ENCODE measurements at places on chromosomes 4 and X.

DNA sequence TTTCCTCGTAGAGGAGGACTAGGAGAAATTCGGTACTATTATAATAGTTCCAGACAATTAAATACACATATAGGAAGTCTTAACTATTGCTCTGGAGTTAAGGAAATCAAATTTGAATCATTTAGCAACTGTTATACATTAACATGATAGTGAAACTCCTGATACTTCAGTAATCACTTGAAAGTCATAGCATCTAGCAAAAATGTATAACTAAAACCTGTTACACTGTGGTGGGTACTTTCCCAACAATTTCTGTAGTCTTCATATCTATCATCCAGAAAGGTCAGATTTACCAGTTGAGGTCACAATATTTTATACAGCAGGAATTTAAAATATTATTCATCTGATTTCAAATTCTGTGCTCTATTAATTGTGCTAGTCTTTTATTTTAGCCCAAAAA lies 669.6 kb upstream of the PCDH10 start:
- no peak for DNase-seq

GRCh38 chr4:185004562-185005218 lies 13.6 kb upstream of the HELT start:
- no peak for DNase-seq

- no peak for DNase-seq
These were observed 19.0 kb upstream of the SUPT20HL2 start for GRCh38 chrX:24332878-24333277.

- no peak for DNase-seq
These were observed 4.6 kb downstream of the SLC38A5 start for GRCh38 chrX:48465336-48465933.

DNA sequence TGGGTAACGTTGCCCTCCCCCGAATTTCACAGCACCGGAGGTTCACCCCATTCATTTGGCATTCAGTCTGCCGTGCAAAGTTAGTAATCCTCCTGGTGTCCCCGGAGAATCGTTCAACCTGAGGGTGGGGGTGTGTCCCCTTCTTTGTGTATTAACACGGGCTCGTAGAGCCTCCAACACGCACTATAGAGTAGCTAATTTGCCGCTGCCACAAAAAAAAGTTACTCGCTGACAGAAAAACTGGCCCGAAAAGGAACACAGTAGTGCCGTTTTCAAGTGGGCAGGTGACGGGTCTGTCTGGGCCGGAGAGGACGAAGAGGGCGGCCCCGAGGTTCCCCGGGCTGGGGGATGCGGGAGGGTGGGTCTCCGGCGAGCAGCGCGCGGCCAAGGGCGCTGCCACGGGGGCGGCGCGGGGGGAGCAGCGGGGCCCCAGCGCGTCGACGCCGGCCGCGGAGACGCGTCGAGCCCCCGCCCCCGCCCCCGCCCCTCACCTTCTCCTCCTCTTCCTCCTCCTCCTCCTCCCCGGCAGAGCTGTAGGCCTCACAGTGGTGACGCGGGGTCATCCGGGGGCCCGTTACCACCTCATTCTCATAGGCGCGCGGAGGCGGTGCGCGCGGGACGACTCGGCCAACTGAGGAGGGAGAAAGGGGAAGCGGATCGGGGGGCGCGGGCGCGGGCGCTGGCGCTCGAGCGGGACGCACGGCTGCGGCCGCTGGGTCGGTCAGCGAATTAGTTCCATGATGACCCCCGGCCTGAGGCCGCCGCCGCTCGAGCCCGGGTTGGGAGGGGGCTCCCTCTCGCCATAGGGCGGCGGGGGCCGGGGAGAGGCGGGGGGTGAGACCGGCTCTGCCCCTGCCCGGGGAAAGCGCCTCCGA lies 571 bp downstream of the CCNI start:
- DNase-seq = no peak

DNA sequence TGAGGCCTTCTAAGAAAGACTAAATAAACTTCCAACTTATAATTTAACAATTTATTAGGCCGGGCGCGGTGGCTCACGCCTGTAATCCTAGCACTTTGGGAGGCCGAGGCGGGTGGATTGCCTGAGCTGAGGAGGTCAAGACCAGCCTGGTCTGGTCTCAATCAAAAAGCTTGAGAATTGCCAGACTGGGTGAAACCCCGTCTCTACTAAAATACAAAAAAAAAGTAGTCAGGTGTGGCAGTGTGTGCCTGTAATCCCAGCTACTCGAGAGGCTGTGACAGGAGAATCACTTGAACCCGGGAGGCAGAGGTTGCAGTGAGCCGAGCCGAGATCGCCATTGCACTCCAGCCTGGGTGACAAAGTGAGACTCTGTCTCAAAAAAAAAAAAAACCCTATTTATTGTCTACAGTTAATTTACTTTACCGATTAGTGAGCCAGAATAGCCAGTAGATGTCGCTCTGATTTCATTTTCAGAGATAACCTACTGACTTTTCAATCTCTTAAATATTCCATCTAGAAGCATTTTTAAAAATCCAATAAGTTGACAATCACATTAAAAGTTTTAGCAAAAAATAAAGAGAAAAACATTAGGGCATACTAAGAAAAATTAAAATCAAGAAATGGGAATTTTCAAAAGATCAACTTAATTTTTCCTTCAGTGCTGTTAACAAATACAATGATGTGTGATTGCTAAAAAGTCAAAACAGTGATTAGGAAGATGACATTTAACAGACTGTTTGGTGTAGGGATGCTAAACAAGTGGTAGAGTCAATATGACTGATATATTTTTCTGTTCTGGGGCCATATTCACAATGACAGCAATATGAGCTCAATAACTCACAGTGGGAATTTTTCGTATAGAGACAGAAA lies 4.3 kb upstream of the SHROOM3 start:
- DNase-seq = no peak

- no peak for DNase-seq
These were observed 270.6 kb downstream of the BANK1 start for GRCh38 chr4:102061133-102061532.

GRCh38 chrX:109487640-109488039 lies 5.8 kb upstream of the GUCY2F start:
- no peak for DNase-seq

GRCh38 chrX:46737462-46737861 lies 21.5 kb downstream of the SLC9A7 start:
- no peak for DNase-seq

- DNase-seq = no peak
These were observed 890 bp upstream of the FREM3 start for GRCh38 chr4:143701365-143701764.

- DNase-seq = no peak
These were observed 14.4 kb upstream of the CXCL8 start for GRCh38 chr4:73725985-73726384.

DNA sequence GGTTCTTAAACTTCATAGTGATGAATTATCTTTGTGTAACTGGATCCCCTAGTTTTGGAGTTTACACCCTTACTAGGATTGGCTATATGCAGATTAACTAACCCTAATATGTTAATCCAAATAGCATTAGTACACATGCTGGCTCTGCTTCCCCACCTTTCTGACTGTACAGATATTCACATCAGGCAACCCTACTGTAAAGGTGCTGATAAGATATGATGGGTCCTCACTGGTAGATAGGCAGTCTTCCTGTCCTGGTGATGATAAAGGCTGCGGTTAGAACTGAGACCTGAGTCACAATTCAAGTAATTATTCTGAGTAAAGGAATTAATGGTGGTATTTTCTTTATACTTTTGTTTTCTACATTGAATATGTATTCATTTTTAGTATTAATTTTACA lies 118.6 kb downstream of the COL4A5 start:
- DNase-seq = no peak

- no peak for DNase-seq
These were observed 9.4 kb upstream of the RHOH start for GRCh38 chr4:40187386-40187906.

GRCh38 chr4:104615496-104615895 lies 120.8 kb upstream of the CXXC4 start:
- DNase-seq = no peak

DNA sequence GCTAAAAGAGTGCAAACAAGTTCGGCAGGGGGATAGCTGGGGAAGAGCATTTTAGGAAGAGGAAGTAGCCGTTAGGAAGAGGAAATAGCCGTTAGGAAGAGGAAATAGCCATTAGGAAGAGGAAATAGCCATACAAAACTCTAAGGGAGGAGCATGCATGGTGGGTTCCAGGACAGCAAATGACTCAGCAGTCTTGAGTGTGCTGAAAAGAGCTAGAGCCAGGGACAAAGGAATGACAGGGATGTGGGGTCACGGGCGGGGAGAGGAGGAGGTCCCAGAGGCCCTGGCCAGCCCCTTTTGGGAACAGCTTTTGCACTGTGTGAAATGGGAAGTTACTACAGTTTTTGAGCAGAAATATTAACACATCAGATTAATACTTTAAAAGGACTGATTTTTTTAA lies 882.6 kb downstream of the TRIML1 start:
- DNase-seq = no peak

GRCh38 chrX:40278340-40279090 lies 180.8 kb upstream of the BCOR start:
- no peak for DNase-seq

- no peak for DNase-seq
These were observed 1778.2 kb upstream of the PCDH10 start for GRCh38 chr4:131370846-131371245.

DNA sequence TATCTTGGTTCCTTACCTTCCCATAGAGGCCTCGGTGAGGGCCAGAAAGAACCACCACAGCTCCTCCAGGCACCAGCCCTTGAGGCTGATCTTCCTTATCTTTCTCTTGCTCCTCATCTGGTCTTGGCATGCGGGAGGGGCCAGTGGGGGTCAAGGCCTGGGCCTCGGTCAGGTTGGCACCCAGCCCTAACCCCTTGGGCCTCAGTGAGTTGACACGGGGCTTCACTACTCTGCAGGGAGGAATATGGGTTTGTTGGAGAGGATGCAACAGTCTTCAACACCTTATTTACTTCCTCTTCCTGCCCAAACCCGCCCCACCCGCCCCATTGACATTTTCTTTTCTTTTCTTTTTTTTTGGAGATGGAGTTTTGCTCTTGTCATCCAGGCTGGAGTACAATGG lies 6.0 kb downstream of the GPKOW start:
- DNase-seq = no peak

DNA sequence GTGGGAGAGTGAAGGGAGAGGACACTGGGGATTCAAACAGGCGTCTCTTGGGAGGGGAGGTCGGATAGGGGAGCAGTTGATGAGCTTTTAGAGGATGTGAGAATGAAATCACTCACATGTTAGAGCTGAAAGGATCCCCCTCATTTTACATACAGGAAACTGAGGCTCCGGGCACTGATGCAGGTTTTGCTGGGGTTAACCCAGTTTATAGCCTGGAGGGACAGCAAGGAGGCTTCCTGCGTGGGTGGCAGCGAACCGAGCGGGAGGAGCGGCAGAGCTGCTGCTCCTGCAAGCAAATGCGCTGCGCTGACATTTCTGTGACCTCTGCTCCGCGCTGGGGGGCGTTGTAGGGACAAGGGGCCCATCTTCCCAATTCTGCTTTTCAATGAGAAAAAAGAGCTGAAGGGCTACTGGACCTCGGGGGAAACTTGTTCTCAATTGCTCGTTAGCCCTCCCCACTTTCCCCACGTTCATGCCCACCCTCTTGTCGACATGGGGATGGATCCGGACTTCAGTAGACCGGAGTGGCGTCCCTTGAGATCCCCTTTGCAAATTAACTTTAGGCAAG lies 1.2 kb upstream of the NEUROG2 start:
- DNase-seq = no peak

DNA sequence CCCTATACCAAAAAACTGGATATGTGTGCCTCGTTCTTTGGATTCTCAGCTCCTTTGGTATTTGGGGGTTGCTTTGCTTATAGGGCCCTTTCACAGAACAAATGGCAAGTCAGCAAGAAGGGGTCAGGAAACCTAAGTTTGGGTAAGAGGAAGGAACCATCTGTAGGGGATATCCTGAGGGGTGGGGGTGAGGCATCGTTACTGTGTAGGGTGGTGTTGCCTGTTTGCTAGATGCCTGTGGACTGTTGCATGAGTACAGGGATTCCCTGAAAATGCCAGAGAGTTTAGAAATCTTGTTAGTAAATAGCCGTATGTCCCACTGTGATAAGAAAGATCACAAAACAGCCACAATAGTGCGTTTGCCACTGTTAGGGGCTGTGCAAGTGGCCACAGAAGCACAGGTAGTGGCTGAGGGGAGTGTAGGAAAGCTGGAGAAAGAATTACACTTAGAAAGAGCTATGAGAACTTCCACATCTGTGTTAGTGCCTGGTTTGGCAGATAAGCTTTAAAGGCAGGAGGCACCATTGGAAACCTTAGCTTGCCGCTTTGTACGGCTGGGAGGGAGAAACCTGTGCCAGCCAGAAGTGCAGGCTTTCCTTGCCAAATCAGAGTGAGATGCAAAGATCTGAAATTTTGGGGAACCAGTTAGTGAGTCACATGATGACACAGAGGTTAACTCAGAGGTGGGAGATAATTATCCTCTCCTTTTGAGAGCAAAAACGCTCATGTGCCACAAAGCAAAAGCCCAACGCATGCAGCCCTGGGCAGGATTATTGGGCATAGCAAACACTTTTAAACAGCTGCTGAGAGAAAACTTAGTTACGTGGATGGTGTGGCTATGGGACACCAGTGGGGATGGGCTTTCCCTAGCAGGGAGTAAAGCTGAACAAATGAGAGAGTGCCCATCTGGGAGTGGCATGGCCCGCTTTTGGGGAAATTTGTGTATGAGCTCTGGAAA lies 343.7 kb downstream of the ARAP2 start:
- no peak for DNase-seq

- no peak for DNase-seq
These were observed 562.8 kb upstream of the AADAT start for GRCh38 chr4:170652571-170652970.

GRCh38 chr4:3512279-3512678 lies 19.9 kb downstream of the LRPAP1 start:
- DNase-seq = no peak

GRCh38 chrX:40010550-40011321 lies 87.0 kb downstream of the BCOR start:
- no peak for DNase-seq

- no peak for DNase-seq
These were observed 142.5 kb upstream of the MED14 start for GRCh38 chrX:40877887-40878286.

GRCh38 chr4:22496165-22496813 lies 19.6 kb downstream of the ADGRA3 start:
- DNase-seq = no peak
